ENCODE measurements at places on chromosomes 12 and 14. TPM values are rescaled to one million over a fixed set of nuclear protein-coding genes. Genes with fewer than 3 reads are reported as not detected.

The RTN1 gene
- 1.2 TPM for total RNA-seq

The CCDC177 gene
- total RNA-seq: not detected

GRCh38 chr12:14885718-14886221 is at the start of gene MGP:
MGP (minus strand) TSS chr12:14885854; CDS start chr12:14885791, 63 bp downstream.
- peak; percentile 89 for DNase-seq

GRCh38 chr14:22737052-22737451 is 29.4 kb upstream of the OXA1L start:
- no peak for DNase-seq

All from astrocyte (in vitro differentiated cells and primary cell).